LNCaP clone FGC (cell line): ENCODE measurements at places on chromosomes 4 and X.

DNA sequence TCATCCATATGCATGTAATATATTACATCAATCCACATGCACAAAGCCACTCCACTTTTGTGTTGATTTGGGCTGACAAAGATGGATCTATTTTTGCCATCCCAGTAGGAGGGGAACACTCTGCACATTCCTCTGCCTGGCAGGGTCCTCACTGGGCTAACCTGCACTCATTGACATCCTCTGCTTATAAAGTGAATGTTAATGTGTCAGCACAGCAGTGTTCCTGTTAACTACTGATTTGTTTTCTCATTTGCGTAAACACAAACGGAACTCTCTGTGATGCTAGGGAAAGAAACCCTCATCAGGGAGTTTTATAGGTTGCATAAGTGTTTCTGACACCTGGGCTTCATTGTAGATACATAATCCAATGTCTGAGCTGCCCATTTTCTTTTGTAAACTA, 826.0 kb downstream of the RAB28 start:
- no peak for DNase-seq

GRCh38 chr4:77773101-77773500, 46.1 kb downstream of the CNOT6L start:
- no peak for DNase-seq

GRCh38 chr4:186932196-186932595, 208.5 kb upstream of the FAT1 start:
- DNase-seq: no peak

- no peak for DNase-seq
Observed at GRCh38 chrX:10526451-10526850, 93.9 kb downstream of the MID1 start.

DNA sequence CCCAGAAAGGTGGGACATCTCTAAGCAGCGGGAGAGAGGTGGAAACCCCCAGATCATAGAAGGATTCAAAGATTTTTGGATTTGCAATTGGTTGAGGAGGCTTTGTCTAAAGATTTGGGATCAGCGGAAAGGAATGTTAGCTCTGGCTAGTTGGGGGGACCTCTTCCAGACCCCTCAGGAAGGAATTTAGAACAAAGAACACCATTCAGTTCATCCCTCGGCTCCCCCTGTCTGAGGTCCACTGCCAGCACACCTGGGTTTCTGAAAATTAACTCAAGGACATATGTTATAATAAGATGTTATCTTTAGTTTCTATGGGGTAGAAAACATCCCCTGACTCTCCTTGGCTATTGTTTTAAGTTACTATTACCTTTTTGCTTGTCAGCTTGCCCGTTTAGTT, 163.6 kb downstream of the CEP135 start:
- no peak for DNase-seq

- DNase-seq: no peak
Observed at GRCh38 chr4:42643685-42644084, 13.2 kb downstream of the ATP8A1 start.

GRCh38 chr4:104490096-104490769, 4.5 kb downstream of the CXXC4 start:
- DNase-seq: no peak

- no peak for DNase-seq
Observed at GRCh38 chrX:72271091-72271788, 5.8 kb downstream of the RPS4X start.
